Epithelial cell of esophagus (primary cell): ENCODE measurements at places on chromosomes 1 and 21.

DNA sequence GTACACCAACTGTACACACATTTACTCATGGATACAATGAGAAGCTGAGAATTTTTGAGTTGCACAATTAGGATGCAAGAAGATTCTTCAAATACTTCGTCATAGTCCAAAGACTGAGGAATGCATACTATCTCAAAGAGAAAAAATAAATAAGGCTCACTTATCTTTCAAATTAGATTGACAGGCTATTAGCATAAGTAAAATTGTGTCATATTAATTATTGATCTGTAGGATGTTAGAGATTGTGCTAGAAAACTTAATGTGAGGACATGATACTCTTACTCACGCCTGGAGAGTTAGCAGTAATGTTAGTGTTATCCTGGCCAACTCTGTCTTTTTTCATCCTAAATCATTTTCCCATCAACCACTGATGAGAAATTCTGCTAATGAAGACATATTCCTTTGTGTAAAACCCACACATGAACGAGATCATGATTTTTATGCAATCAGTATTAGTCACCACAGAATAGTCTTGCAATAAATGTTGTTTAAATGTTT, 659.0 kb downstream of the LTN1 start:
- DNase-seq = peak; percentile 48

GRCh38 chr1:208174731-208175507, 69.3 kb downstream of the PLXNA2 start:
- no peak for DNase-seq

DNA sequence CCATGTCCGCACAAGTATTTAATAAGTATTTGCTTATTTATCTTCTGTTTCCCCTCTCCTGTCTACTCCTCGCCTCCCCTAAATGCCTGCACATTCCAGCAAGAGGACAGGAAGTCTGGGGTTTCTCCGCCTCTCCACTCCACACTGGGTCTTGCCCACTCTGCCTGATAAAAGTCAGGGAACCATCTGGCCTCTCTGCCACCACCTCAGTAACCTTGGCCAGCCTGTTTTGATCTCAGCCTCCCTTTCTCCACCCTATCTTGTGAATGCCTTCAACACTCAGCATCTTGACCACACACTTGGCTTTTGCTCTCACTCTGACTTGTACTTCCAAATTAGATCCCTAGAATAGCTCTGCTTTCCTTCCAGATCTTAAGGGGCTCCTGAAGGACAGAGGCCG, 165.3 kb upstream of the UBE2U start:
- DNase-seq = no peak

DNA sequence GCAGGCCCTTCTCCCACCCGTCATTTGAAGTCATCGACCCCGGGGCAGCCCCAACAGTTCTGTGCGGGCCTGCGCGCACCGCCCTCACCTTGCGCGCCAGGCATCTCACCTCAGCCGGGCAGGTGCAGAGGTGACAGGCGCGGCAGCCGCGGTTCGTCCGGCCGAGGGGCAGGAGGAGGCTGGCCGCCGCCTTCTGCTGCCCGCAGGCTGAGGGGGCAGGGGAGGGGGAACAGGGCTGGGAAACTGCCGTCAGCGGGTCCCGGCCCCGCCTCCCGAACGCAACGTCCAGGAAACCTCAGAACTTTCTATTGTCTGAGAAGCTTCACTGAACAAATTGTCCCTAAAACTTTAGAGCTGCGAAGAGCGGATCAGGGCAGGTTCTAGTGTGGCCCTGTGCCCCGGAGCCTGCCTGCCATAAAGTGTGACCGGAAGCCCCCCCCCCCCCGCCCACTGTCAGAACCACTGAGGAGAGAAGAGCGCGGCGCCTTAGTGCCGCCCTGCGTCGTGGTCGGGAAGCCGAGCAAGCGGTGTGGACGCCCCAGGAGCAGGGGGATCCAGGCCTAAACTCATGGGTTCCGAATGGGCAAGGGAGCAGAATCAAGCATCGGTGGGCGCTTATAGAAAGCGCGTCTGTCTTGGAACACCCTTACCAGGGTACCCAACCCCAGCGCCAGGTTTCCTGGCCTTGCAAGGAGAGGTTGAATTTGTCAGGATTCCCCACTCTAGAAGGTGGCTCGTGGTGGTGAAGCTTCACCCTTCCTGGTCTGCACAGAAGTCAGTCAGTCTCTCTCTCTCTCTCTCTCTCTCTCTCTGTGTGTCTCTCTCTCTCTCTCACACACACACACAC, 13.3 kb upstream of the TBX15 start:
- DNase-seq = no peak

- peak; percentile 46 for DNase-seq
Measured at GRCh38 chr1:241600496-241600901, 39.7 kb downstream of the CHML start.

- DNase-seq = no peak
Measured at GRCh38 chr1:53558739-53559315, 99.6 kb downstream of the DMRTB1 start.

DNA sequence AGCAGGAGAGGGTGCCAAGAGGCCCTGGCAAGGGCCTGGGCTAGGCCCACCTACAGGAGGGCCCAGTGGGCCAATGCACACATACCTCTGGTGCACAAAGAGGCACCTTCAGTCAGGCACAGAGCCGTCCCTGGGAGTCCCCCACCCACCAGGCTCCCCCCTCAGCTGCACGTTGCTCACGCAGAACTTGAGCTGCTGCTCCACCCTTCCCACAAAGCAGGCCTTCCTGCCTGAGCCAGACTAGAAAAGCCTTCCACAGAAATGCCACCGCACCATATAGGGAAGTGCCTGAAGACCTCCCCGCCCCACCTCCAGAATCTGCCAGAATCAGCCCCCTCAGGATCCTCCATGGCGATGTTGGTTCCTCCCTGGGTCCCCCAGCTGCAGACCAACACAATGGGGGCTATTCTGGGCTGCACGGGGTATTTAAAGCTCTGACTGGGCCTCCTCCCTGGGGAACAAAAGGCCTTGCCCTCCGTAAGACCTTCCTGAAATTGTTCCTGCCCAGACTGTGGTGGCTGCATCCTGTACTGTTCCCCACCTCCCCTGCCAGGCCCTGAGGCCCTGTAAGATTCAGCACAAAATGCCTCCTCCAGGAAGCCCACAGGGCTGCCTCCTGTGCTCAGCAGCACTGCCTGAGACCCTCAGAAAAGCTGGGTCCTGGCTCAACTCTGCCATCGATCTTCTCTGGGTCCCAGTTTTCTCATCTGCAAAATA, 27.2 kb downstream of the HSPG2 start:
- DNase-seq = peak; percentile 27

DNA sequence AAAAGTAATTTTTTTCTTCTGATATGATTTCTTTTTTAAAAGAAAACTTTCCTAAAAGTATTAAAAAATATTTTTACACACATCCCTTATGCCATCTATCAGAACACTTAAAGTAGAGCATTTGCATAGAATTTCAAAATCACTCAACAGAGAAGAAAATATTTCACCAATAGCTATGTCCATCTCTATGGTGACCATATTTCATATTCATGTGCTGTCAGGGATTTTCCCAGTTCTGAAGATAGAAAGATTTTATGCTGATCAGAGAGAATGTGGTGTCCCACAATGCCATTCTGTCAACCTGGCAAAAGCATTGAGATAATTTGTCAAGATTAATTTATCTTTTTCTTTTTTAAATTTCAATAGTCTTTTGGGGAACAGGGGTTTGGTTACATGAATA, 87.0 kb downstream of the C4BPA start:
- DNase-seq = no peak

GRCh38 chr1:97350662-97351061, 570.2 kb downstream of the DPYD start:
- no peak for DNase-seq

- DNase-seq = no peak
Measured at GRCh38 chr1:236702791-236703394, 16.6 kb downstream of the ACTN2 start.

DNA sequence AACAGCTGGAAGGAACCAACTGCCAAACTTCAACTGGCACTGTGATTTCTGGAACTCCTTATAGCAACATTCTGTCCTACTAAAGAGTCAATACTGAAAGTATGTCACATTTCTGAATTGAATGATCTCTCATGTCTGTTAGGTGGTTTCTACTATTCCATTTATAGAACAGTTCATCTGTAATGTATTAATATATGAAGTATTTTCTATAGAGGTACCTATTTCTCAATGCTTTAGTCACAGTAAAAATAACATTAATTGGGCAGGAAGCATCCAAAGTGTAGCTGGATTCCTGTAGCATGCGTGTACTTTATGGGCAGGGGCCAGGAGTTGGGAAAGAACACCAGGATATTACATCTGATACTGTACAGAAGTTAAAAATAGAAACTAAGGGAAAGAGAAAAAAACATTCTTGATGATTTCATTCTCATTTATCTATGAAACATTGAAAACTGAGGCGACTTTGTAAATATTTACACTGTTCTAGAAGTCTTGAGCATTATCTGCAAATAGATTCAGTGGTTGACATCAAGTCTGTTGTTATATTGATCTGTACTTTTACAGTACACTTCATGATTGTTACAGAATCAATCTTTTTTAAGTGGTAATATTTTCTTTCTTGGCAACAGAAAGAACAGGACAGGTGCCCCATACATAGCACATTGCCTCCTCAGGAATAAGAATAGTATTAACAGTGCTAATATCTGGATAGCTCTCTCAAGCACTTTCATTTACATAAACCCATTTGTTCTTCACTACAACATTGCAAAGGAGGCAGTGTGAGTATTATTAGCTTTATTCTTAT, 6.2 kb upstream of the ZNF281 start:
- DNase-seq = peak; percentile 97

GRCh38 chr1:185104083-185104482, 52.7 kb downstream of the TRMT1L start:
- DNase-seq = peak; percentile 5

DNA sequence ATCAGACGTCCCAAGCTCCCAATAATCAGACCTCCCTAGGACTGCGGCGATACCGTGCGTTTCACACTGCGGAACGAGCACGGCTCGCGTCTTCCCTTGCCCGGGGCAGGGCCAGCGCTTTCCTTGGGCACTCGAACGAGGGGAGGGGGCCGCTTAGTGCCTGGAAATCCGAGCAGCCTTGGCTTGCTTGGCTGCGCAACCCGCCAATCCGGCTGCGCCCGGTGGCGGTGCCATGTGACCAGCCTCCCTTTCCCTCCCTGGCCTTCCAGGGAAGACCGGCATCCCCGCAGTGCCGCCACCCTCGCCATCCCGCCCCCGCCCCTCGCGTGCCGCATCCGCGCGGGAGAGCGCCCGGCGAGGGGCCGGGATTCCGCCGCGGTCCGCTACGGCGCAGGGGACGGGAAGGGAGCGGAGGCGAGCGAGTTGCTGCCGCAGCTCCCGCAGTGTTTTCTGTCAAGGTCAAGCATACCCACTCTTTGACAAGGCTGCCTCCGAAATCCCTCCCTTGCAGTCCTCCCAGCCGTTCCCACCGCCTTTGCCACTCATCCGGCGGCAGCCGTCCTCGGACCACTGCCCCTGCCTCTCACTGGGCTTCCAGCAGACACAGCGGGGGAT, 8.3 kb upstream of the RNF19B start:
- DNase-seq = peak; percentile 57

DNA sequence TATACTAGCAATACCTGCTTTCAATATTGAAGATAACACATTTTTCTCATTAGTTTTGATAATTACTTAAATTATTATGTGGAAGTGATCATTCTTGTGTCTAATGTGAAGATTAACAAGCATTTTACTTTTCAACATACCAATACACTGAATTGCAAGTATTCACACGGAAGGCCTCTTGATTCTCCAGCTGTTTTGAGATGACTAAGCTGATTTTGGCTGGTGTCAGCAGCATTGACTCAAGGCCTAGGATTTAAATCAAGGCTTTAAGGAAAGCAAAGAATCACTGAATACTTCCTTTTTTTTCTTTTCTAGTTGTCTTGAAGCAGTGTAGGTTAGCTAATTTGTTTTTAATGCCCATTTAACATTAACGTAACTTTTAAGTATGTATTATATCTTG, 373.7 kb downstream of the SRGAP2C start:
- peak; percentile 90 for DNase-seq

GRCh38 chr1:201781437-201781836, 47.5 kb upstream of the IPO9 start:
- peak; percentile 35 for DNase-seq
